A549 treated with DMSO at 1 μM for 4 hours (cell line): ENCODE measurements at places on chromosomes 11 and 22. TPM values are rescaled to one million over a fixed set of nuclear protein-coding genes. Genes with fewer than 3 reads are reported as not detected.

The JAM3 gene
- total RNA-seq, result 3.9 to 4.9 TPM (median 4.4 TPM) in 5 replicates

The MIAT gene
- 0.29 to 0.56 TPM (median 0.39 TPM) in 5 replicates for total RNA-seq

The SMC1B gene
- total RNA-seq, result 0.01 to 0.04 TPM in 2 of 5 replicates, not detected in the others

The CARNS1 gene
- 0.14 to 0.53 TPM (median 0.18 TPM) in 5 replicates for total RNA-seq

The AQP11 gene
- 1.7 to 2.7 TPM (median 2.4 TPM) in 5 replicates for total RNA-seq

The RHOG gene
- total RNA-seq, result 96.8 to 109 TPM (median 99.0 TPM) in 5 replicates
